Aorta (tissue), 5 donors: ENCODE measurements at places on chromosomes 4 and X. TPM values are rescaled to one million over a fixed set of nuclear protein-coding genes. Genes with fewer than 3 reads are reported as not detected.

The CD38 gene
- 7.8 TPM for total RNA-seq

The RIPPLY1 gene
- not detected for total RNA-seq

The SNCA gene
- 11.2 TPM for total RNA-seq

The CFAP97 gene
- 58.4 TPM for total RNA-seq

The STBD1 gene
- 11.6 TPM for total RNA-seq

- no peak for DNase-seq
Observed at GRCh38 chr4:71270901-71271300, 67.9 kb upstream of the SLC4A4 start.

- no peak for DNase-seq
Observed at GRCh38 chrX:97380200-97380599, 496.5 kb downstream of the RPA4 start.

DNA sequence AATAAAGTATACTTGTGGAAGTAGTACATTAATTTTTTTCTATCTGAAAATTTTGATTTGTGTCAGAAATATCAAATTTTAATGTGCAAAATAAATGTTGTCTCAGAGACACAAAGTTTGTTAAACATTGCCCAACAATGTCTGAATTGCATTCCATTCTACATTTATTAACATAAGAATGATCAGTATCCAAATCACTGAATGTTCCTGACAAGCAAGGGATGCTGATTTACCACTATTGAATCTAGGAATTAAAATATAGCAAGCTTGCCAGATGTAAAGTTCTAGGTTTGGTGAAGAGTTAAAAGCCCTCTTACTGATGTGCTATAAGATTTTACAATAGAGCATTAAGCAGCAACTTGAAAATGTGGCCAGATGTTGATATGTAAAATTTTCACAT, 489.2 kb upstream of the CTSO start:
- no peak for DNase-seq

DNA sequence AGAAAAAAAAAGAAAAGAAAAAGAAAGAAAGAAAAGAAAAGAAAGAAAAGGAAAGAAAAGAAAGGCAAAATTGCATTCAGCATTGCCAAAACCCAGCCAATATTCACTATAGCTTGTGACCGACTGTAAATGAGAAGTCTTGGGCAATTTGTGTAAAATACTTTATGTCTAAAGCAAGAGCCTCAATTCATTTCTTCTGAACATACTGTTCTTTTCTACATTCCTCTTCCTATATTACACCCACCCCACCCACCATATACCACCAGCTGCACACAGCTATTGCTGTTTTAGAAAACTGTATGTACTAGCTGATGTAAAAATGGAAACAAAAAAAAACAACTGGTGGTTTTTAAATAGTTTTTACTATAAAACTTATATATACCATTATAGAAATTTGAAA, 156.9 kb upstream of the TTC29 start:
- no peak for DNase-seq

GRCh38 chr4:8558080-8558960, 21.9 kb upstream of the GPR78 start:
- DNase-seq = no peak

DNA sequence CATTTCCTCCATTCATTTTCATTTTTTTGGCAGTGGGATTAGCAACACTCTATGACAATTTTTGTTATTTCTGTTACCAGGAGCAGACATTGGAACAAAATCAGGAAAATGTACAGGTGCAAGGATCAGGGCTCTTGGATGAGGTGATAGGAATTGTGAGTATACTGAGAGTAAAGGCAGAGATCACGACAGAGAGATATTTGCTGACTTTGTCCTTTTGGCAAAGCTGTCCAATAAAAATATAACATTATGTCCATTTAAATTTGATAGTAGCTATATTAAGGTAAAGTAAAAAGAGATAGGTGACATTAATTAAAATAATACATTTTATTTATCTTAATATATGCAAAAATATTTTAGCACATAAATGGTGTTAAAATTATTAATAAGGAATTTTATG, 373.1 kb upstream of the GNPDA2 start:
- no peak for DNase-seq

DNA sequence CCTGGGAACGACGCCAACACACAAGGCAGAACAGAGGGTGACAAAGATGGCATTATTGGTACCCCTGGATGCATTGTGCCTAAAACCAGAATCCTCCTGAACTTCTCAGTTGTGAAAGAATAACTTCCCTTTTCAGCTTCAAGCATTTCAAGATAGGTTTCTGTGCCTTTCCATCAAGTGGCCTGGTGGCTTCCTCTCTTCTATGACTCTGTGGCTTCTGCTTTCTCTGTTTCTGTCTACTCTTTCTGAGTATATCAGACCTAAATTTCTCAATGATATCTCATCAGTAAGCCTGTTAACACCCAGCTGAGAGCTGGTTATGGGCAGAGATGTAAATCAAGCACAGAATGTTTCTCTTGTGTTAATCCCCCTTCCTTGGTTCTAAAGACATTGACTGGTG, 21.4 kb upstream of the FAM9B start:
- DNase-seq = no peak

DNA sequence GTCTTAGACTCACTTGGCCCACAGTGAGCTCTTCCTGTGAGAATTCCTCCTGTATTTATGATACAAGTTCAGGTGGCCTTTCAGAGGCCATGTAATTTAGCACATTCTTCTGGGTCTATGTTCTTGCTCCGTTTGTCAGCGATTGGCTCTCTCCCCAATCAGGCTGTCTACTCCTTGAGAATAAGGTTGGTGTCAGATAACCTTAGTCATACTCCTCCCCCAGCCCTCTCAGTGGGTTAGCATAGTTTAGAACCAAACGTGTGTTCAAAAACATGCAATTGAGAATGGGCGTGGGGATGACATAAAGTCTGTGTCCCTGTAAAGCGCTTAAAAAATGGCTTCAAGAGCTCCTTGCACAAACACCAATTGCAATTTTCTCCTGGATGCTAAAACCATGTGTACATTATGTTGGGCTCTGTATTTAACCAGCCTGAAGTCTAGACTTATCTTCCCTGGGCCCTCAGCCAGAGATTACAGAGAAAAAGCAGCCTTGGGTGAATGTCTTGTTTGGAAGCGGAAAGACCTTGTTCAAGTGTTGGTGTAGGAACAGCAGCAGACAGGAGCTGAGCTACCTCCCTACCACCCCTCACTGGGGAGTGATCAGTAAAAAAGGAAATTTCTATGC, 9.9 kb upstream of the CT47C1 start:
- no peak for DNase-seq

DNA sequence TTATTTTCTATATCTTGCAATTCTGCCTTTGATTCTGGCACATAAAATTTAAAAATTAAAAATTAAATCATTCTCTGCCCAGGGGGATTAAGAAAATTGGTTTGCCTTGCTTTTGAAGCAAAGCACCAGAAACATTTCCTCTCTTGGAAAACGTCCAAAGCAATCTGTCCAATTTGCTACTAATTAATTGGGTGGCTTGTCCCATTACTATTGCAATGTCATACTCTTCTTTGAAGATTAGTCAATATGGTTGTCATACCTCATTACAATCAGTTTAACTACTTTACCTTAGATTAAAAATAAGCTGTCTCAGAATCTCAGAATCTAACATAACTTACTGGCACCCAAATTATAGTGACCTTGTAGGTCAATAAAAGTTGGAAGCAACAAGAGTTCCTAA, 208.8 kb downstream of the TMA16 start:
- no peak for DNase-seq
